ENCODE measurements at places on chromosomes 5 and 9.

GRCh38 chr5:158492841-158493242 is 606.9 kb downstream of the EBF1 start:
- DNase-seq, result no peak

DNA sequence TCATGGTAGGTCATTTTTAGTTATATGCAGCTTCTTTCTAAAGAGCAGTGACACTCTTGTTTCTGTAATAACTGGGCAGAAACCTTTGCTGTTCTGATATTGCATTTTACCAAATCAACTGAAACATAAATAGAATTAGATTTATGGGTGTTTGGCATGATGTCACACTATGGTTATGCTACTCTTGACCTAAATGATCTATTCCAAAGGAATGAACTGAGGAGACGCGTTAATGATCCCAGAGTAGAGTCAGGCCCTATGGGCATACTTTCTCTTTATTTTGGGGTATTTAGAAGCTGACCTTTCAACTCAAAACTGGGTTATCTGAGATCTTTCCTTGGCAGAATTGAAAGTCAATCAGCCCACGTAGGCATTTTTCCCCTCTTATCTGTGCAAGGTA is 146.8 kb upstream of the ADAMTSL1 start:
- no peak for DNase-seq

DNA sequence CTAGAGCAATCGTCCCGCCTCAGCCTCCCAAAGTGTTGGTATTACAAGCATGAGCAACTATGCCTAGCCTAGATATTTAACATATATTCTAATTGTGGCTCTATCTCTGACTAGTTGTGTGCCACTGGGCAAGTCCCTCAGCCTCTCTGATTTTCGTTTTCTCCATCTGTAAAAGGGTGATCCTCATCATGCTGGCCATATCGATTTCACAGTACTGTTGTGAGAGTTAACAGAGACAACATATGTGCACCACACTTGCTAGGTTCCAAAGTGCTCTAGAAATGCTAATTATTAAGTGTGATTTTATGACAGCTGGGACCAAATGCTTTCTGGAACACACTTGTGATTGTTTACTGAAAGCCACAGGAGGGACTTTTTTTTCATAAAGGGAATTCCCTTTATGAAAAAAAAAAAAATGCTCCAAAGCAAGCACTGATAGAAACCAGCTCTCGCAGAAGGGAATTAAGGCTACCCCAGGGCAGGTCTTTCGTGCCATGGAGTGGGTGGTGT is 78.5 kb upstream of the EPB41L4B start:
- no peak for DNase-seq

DNA sequence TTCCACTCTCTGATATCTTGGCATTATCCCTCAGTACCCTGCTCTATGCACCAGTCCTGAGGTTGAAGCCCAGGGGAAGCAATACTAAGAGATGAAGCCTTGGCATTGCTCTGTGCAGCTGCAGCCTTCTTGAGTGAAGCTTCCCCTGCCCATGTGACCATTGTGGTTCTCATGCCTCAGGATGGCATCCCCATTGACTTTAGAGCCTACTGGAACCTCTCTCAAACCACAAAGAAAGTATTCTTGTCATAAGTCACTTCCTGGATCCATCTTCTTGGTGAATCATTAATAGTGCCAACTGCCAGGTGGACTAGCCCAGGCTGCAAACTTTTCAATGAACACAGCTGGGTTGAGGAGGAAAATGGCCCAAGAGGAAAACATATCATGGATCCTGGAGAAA is 283.9 kb upstream of the RFX3 start:
- no peak for DNase-seq

GRCh38 chr5:7916171-7916804 is 47.3 kb downstream of the MTRR start:
- DNase-seq, result no peak

GRCh38 chr5:74394916-74395880 is 245.3 kb downstream of the ENC1 start:
- no peak for DNase-seq

GRCh38 chr5:180133060-180133459 is 61.5 kb upstream of the RNF130 start:
- no peak for DNase-seq

DNA sequence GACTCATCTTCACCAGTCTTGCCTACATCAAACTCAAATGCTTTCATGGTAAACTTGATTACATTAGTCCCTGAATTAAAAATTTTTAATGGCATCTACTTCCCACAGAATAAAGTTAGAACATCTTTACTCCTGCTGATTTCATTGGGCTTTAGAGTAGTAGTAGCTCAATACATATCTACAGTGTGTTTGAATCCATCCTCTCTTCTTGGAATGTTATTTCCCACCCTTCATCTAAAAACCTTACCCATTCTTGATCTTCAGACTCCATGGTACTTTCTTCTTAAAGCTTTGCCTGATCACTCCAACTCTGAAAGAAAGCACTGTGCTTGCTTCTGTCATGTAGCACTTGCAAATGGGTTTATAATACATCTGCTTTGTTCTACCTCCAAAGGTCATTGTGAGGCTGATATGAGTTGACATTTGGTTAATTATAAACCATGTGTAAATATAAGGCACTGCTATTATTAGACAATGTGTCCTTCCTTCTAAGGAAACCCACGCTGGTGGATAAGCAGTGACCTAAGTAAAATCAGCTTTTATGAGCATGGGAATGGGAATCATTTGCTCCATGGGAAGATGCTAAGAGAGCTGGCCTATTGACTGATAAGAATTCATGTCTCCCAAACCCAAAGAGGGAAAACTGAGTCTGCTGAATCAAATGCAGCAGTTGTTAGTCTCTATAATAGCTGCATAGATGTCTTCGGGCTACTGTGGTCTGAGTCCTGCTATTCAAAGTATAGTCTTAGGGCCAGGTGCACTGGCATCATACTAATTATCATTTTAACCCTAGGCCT is 7.5 kb upstream of the PRLR start:
- no peak for DNase-seq

GRCh38 chr5:53834500-53834899 is 274.1 kb downstream of the NDUFS4 start:
- no peak for DNase-seq

- DNase-seq, result no peak
Measured at GRCh38 chr9:519579-519978, 304.9 kb downstream of the DOCK8 start.

GRCh38 chr9:134034215-134035040 is 9.1 kb downstream of the BRD3OS start:
- DNase-seq, result no peak

DNA sequence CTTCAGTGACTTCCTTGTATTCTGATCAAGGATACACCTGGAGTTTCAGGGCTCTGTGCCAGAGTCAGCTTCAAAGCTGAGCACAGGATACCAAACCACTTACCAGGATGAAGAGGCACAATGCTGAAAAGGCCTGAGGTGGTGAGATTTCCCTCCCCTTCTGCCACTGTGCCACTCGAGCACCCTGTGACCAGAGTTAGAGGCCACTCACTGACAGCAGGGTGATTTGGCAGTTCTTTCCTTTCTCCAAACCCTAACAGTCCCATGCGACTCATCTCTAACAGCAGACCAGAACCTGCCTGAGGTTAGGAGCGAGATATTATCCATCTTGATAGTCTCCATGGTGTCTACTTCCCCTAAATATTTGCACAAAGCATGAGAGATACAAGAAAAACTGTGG is 1.8 kb downstream of the PLGRKT start:
- DNase-seq, result no peak

DNA sequence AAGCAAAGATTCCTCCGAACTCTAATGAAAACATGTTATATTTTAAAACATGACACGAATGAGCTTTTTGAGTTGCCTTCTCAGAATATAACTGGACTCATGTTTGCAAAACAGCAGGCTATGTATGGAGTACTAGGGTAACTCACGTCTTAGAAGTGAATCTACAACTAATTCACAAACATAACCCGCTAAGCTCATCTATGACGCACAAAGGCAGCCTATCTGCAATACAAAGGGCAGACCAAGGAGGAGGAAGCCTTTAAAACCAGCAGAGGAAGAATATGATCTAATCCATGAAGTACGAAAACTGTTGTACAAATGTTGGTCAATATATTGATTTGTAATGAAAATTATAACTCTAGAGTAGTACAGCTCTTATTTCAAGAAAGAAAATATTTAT is 67.0 kb downstream of the CETN3 start:
- no peak for DNase-seq

GRCh38 chr9:137310189-137311052 is 8.3 kb upstream of the NRARP start:
- no peak for DNase-seq

DNA sequence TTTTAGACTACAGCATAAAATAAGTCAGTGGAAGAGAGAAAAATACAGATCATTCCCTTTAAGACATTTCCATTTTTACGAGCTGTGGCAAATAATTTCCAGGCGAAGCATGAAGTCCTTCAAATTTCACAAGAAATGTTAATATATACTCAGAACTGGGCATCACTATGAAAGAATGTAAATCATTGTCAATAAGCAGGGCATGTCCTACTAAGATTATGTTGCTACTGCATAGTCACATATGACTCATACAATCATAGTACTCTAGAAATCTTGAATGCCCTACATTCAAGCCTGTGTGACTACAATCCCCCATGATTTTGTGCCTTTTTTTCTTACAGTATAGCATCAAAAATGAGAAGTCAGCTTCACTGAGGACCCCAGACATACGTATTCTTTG is 485.2 kb upstream of the FTMT start:
- DNase-seq, result no peak

DNA sequence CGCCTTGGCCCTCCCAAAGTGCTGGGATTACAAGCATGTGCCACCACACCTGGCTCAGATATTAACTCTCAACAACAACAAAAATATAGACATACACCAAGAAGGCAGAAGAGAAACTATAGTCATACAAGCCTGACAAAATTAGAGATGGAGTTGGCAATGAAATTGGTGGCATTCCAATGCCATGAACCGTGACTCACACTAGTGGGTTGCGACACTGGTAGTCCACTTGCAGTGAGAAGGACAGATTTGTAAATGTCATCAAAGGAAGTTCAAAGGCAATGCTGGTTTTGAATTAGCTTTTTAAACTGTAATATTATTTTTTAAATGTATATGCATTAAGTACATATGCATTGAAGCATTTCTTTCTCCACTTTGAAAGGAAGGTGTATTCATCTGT is 8.5 kb upstream of the DNAJC25 start:
- DNase-seq, result no peak

GRCh38 chr5:139415221-139415861 is 11.5 kb upstream of the SPATA24 start:
- DNase-seq, result no peak

DNA sequence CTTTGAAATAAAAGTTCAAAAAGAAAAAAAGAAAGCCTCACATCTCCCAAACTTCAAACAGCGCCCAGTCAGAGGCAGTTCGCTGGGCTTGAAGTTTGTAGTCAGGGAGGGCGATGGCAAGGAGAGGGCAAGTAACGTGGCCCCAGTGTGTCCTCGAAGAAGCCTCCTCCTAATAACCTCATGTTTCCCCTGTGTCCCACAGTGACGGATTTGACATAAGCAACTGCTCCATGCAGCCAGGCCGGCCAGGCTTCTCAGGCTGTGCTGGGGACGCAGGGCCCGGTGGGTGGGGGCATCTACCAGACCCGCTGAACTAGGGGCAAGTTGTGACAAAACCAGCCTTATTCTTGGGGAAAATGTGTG is 172.2 kb downstream of the ERCC6L2 start:
- DNase-seq, result no peak

DNA sequence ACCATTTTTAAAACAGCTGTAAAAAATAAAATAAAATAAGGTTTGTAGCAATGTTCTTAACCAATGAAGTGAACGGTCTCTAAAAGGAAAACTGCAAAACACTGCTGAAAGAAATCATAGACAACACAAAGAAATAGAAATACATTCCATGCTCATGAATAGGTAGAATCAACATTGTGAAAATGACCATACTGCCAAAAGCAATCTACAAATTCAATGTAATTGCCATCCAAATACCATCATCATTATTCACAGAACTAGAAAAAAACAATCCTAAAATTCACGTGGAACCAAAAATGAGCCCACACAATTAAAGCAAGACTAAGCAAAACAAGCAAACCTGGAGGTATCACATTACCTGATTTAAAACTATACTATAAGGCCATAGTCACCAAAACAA is 67.6 kb upstream of the RGMB start:
- no peak for DNase-seq

- DNase-seq, result no peak
Measured at GRCh38 chr9:125942125-125942524, 195.0 kb downstream of the PBX3 start.

DNA sequence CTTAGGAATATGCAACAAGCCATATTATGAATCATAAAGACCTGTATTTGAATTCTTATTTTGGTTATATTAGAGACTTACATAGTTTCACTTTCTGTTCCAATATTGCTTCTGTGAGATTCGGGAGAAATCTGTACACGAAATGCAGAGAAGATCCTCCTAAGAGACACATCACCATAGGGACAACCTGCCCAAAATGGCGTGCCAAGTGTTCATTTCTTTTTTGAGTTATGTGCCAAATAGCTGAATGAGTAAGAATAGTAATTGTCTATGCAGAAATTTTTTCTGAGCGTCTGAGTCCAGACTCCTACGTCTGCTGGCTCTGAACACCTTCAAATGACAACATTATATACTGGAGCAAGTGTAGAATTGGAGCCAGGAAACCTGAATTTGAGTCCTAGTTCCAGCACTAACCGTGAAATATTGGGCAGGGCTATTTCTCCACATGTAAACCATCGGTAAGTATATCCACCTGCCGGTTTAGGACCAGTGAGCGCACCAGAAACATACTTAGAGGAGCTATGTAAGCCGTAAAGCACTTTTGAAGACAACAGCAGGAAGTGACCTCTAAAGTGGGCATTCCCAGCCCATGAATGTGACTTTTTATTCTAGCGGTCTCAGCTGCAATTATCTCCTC is 163.9 kb upstream of the DMRT1 start:
- no peak for DNase-seq

- no peak for DNase-seq
Measured at GRCh38 chr9:95574176-95574575, 57.4 kb upstream of the PTCH1 start.

GRCh38 chr5:5026409-5026785 is 113.7 kb upstream of the ADAMTS16 start:
- no peak for DNase-seq

- DNase-seq, result no peak
Measured at GRCh38 chr9:5857928-5858327, 25.0 kb upstream of the ERMP1 start.

Data from cortex of kidney (tissue), 1 donor.